ENCODE measurements at places on chromosomes 3 and 15. TPM values are rescaled to one million over a fixed set of nuclear protein-coding genes. Genes with fewer than 3 reads are reported as not detected.
A peak's percentile ranks its signal among the peaks of the same experiment; 100 is the strongest.

DNA sequence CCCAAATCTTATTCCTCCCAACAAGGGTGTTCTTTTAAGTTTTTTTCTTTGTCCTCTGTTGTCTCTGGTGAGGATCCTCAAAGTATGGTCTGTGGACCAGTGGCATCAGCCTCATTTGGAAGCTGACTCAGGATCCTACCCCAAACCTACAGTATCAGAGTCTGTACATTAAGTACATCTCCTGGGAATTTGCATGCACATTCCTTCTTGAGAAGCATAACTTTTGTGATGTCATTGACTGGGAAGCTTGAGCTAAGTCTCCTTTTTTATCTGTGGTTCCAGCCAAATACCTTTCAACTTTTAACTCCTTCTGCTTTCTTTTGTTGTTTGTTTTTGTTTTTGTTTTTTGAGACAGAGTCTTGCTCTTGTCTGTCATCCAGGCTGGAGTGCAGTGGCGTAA is 40.5 kb downstream of the ARMC8 start:
- H3K27ac ChIP-seq: no peak overlapping the region
- no peaks in the 10 kb centered on the region for H3K27me3 ChIP-seq
- H3K36me3 ChIP-seq: peaks cover 5% of the 10 kb centered on the region
- H3K4me3 ChIP-seq: no peak overlapping the region
- no peaks in the 10 kb centered on the region for H3K4me1 ChIP-seq

DNA sequence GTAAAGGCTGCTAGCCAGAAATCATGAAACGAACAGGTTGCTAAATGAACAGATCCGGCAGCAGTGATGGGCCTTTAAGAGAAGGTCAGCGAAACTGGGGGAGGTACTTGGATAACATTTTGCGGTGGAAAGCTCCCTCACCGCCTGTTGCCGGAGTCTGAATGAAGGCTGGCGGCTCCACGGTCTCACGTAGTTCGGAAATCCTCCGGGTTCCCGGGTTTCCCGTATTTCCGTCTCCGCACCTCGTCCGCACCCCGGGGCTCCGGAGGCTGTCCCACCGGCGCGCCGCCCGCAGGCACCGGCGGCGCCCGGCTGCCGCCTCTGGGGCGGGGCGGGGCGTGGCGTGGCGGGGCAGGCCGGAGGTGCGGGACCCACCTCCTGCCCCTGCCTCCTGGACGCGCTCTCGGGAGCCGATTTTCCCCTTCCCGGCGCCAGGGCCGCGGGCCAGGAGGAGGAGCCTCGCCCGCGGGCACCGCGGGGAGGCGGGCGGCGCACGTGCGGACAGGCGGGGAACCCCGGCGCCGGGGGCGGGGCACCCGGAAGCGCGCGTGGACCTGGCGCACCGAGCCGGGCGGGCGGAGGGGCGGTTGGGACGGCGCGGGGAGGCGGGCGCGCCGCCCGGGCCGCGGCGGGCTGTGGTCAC is at the start of gene ZDHHC23:
TSS of gene ZDHHC23 (plus strand) at position 642 of the 643 bp plus-strand sequence. CDS start 790 bp downstream, outside the sequence.
- no peaks in the 10 kb centered on the region for H3K27me3 ChIP-seq
- no peaks in the 10 kb centered on the region for H3K36me3 ChIP-seq
- DNase-seq: peak; percentile 81
- peak within 1 kb of the TSS; percentile 72 for H3K27ac ChIP-seq
- no peaks in the 10 kb centered on the region for H3K4me1 ChIP-seq

DNA sequence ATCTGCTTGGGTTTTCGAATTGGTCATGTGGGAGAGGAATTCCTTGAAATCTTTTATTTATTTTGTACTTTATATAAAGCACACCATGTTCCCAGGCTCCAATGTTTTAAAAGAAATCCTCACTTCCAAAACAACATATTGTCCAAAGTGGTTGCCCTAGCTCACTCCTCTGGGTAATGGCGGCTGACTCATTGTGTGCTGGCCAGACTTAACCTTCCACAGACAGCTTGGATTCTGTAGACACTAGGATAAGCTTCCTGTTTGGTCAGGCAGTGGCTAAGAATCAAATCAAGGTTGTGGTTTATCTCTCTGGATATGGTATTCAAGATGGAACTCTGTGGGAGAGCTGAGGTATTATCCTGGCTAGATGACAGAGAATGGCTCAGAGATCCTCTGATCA is 55.8 kb upstream of the FAM98B start:
- DNase-seq: peak; percentile 20
- H3K27me3 ChIP-seq: no peaks in the 10 kb centered on the region

GRCh38 chr3:70853161-70853944 is 540.9 kb upstream of the MDFIC2 start:
- H3K27me3 ChIP-seq: no peaks in the 10 kb centered on the region
- no peak overlapping the region for H3K27ac ChIP-seq
- no peak overlapping the region for H3K4me3 ChIP-seq
- no peaks in the 10 kb centered on the region for H3K4me1 ChIP-seq
- H3K36me3 ChIP-seq: no peaks in the 10 kb centered on the region

Gene TEX55
- total RNA-seq: not detected

Gene NR2E3
- 0.51 TPM for total RNA-seq

Gene NCEH1
- total RNA-seq: 12.7 TPM

Gene AMOTL2
- total RNA-seq: 86.1 TPM

DNA sequence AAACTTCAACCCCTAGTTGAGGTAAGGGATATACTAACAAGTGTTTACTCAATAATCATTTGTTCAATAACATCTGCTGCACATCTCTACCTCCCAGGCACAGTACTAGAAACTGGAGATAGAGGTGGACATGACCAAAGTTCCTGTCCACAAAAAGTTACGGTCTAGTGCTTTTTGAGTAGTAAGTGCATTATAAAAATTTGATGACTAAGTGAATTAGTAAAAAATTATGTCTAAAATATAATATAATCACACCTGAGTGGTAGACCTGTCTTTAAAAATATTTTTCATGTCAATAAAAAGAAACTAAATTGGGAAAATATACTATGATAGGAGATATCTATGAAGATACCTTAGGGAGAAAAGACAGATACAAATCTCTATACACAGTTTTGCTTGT is 121.5 kb upstream of the FHIT start:
- H3K27ac ChIP-seq: no peak overlapping the region
- H3K4me3 ChIP-seq: no peak overlapping the region
- no peaks in the 10 kb centered on the region for H3K27me3 ChIP-seq
- no peaks in the 10 kb centered on the region for H3K4me1 ChIP-seq
- no peak for DNase-seq
- H3K36me3 ChIP-seq: no peaks in the 10 kb centered on the region

- H3K36me3 ChIP-seq: no peaks in the 10 kb centered on the region
- H3K4me1 ChIP-seq: no peaks in the 10 kb centered on the region
These were observed 138.5 kb downstream of the ARPP21 start for GRCh38 chr3:35777563-35778554.

DNA sequence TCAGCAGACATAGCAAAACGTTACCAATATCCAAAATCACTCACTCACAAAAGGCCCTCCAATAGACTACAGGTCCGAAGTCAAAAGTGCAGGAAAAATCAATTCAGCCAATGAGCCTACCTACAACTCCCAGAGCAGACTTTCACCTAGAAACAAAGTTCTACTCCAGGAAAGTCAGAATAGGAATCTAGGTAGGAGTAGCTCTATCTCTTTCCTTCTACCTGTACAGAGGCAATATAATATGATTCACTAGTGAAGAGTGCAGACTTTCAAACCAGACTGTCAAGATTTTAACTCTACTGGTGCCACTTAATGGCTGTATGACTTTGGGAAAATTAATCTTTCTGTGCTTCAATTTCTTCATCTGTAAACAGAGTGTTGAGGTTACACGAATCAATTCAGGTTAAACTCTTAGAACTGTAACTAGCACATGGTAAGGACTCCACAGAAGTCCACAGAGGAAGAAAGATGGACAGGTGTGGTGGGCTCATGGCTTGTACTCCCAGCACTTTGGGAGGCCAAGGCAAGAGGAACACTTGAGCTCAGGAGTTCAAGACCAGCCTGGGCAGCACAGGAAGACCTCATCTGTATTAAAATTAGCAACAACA is 9.4 kb downstream of the DCUN1D1 start:
- H3K4me1 ChIP-seq: no peaks in the 10 kb centered on the region
- DNase-seq: no peak
- no peak overlapping the region for H3K27ac ChIP-seq
- no peak overlapping the region for H3K4me3 ChIP-seq
- no peaks in the 10 kb centered on the region for H3K27me3 ChIP-seq
- no peaks in the 10 kb centered on the region for H3K36me3 ChIP-seq

- H3K27me3 ChIP-seq: no peaks in the 10 kb centered on the region
- H3K36me3 ChIP-seq: no peaks in the 10 kb centered on the region
- no peak overlapping the region for H3K27ac ChIP-seq
- no peak overlapping the region for H3K4me3 ChIP-seq
These were observed 27.6 kb upstream of the P2RY13 start for GRCh38 chr3:151356794-151357462.

Gene NOX5
- total RNA-seq: 0.05 TPM

DNA sequence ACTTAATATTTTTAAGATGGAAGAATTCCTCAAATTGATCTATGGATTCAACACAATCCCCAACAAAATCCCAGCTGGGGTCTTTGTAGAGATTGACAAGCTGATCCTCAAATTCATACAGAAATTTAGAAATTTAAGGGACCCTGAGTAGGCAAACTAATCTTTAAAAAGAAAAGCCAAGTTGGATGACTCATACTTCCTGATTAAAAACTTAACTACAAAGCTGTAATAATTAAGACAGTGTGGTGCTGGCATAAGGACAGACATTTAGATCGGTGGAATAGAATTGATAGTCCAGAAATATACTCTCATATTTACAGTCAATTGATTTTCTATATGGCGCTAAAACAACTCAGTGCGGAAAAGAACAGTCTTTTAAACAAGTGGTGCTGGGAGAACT is 11.6 kb downstream of the FAM162A start:
- H3K4me1 ChIP-seq: no peaks in the 10 kb centered on the region
- no peak overlapping the region for H3K4me3 ChIP-seq
- H3K27ac ChIP-seq: no peak overlapping the region
- no peaks in the 10 kb centered on the region for H3K27me3 ChIP-seq
- no peaks in the 10 kb centered on the region for H3K36me3 ChIP-seq

DNA sequence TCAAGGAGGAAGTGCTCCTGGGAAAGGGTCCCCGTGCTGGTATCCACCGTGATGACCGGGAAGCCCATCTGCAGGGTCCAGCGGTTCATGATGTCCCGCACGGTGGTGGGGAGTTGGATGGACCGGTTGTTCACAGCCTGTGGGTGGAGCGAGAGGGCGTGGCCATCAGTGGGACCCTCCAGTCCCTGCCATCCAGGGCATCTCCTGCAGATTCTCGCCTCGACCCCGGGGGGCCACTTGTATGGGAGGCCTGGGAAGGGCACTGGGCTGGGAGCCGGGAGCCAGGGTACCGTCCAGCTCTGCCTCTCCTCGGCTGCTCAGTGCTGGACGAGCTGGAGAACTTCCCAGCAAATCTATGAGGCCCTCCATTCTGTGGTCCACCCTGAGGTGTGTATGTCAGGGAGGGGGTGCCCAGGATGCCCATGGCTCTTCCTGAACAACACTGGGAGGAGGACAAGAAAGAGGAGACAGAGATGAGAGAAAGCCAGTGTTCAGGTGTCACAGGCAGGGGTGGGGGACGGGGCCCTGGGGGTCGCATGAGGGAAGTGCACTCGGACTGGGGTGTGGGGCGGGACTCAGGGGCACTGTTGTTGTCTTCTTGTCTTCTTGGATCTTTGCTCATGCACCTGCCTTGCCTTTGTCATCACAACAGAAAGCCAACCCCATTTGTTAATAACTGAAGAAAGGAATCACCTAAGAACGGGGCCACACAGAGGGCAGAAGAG is 13.0 kb downstream of the ANPEP start:
- H3K27ac ChIP-seq: peak overlapping the region; percentile 11
- no peak for DNase-seq
- H3K4me3 ChIP-seq: no peak overlapping the region
- H3K27me3 ChIP-seq: no peaks in the 10 kb centered on the region
- no peaks in the 10 kb centered on the region for H3K4me1 ChIP-seq

GRCh38 chr15:52193791-52194190 is 2.6 kb upstream of the GNB5 start:
- no peak overlapping the region for H3K27ac ChIP-seq
- no peaks in the 10 kb centered on the region for H3K27me3 ChIP-seq
- H3K4me3 ChIP-seq: no peak overlapping the region
- no peak for DNase-seq
- no peaks in the 10 kb centered on the region for H3K4me1 ChIP-seq

DNA sequence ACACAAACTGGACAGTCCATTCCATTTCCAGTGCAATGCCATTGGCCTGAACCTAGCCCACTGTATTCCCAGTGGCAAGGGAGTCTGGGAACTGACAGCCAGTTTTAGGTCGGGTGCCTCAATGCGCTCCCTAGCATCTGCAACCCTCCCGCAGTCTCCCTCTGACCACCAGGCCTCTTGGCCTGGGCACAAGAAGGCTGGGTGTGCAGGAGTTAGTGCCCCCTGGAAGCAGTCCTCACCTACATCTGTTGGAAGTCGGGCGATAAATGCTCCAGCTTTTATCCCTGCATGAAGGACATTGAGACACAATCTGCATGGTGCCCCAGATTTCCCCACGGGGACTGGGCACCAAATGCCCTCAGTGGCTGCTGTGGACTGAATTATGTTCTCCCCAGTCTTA is 12.7 kb downstream of the C3orf22 start:
- H3K27ac ChIP-seq: no peak overlapping the region
- H3K36me3 ChIP-seq: no peaks in the 10 kb centered on the region
- DNase-seq: no peak
- no peak overlapping the region for H3K4me3 ChIP-seq
- no peaks in the 10 kb centered on the region for H3K4me1 ChIP-seq
- H3K27me3 ChIP-seq: peaks cover 16% of the 10 kb centered on the region

GRCh38 chr15:50168783-50169411 is 13.1 kb upstream of the SLC27A2 start:
- H3K4me1 ChIP-seq: no peaks in the 10 kb centered on the region
- H3K36me3 ChIP-seq: no peaks in the 10 kb centered on the region
- H3K4me3 ChIP-seq: no peak overlapping the region
- H3K27me3 ChIP-seq: no peaks in the 10 kb centered on the region
- no peak overlapping the region for H3K27ac ChIP-seq

DNA sequence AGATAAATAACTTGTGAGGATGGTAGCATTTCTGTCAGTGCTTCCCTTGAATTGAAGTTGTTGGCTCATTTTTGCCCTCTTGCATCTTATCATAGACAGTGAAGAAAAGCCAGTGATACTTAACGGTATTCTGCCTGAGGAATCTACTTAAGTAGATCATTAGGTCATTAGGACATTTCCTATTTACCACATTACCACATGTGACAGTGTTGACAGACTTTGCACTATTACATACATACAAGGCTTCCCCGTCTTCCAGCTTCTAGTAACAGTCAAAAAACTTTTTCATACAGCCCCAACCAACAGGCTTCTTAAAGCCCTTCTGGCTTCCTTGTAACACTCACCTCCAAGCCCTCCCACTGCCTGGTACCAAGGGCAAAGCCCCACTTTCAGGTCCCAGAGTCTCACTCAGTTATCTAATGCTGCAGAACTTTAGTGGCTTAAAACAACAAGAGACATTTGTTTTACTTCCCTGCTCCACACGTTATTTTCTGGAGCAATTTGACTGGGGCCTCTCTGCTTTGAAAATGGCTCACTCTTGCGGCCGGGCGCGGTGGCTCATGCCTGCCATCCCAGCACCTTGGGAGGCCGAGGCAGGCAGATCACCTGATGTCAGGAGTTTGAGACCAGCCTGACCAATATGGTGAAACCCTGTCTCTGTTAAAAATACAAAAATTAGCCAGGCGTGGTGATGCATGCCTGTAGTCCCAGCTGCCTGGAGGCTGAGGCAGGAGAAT is 40.0 kb downstream of the ASB7 start:
- DNase-seq: no peak
- no peaks in the 10 kb centered on the region for H3K27me3 ChIP-seq
- H3K4me1 ChIP-seq: no peaks in the 10 kb centered on the region
- H3K36me3 ChIP-seq: no peaks in the 10 kb centered on the region
- H3K4me3 ChIP-seq: no peak overlapping the region

Gene KLF15
- 52.7 TPM for total RNA-seq

Gene PIERCE2
- total RNA-seq: 4.0 TPM

Gene ITIH1
- total RNA-seq: not detected

Gene IL17RB
- total RNA-seq: 14.3 TPM

Gene PARP6
- 34.4 TPM for total RNA-seq

All from prostate gland (tissue), 2 donors.